ENCODE measurements at places on chromosomes 16 and 17. TPM values are rescaled to one million over a fixed set of nuclear protein-coding genes. Genes with fewer than 3 reads are reported as not detected.

Gene LITAFD
- not detected for total RNA-seq

DNA sequence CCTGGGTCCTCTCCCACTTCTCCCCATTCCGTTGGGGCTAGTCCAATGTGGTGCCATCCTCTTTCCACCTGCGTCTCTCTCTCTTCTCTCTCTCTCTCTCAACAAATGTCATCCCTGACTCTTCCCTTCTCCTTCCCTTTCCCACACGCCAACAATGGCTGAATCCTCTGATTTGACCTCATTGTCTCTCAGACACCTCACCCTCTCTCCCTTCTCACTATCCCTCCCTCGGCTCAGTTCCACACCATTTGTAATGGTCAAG is 628 bp upstream of the ZNF18 start:
- no peak for DNase-seq

Gene HOXB2
- 59.3 TPM for total RNA-seq

DNA sequence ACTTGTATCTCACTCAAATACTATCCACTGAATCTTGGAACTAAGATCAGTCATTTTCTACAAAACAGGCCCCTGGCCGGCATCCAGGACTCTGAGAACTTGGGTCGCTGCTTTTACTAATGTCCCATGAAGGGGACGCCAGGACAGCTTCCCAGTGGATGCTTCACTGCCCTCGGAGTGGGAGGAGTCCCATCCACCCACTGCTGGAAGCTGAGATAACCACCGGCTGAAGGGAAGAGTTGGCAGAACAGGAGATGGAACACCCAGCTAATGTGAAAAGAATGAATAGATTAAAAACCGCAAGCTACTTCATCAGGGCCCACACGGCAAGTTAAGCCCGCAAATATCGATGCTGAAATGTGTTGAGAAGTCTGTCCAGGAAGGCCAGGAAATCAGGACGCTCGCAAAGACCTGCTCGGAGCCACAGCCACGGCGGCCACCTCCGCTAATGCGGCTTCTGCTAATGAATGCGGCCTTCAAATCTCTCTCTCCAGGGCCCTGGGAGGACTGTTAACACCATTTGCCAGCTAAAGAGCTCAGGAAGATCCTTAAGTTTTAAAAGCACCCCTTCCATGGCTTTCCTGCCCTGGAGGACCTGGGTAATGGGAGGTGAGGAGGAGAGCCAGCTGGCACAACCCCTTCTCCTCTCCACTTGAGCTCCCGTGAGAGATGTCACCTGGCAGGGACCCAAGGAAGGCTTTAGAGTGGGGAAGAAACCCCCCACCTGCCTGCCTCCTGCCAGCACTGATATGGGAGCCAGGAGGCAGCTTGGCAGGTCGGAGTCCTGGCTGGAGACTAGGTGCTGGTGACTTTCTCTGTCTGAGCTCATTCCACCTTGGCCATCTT is 226.6 kb upstream of the RPL38 start:
- DNase-seq: no peak

DNA sequence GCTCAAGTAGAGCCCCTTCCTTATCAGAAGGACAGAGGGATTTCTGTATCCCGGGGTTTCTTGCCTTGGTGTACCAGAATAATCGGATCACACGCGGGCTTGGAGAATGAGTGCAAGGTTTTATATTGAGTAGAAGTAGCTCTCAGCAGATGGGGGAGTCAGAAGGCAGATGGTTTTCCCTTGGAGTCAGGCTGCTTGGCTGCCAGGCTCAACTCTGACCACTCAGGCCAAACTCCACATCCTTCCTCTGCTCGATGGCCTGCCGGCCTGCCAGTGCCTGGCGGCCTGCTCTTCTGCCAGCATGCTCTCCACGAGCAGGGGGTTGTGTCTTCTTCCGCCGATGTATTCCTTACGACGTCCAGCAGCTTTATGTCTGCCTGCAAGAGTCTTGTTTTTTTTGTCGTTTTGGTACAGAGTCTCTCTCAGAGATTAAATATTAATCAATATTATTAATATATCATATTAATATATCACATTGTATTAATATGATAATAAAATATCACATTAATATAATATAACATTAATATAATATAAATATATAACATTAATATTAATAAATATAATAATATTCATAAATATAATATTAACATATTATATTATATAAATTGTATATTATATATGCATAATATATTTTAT is 229.2 kb upstream of the WSCD1 start:
- DNase-seq: no peak

Gene HOXB6
- total RNA-seq: 24.9 TPM

DNA sequence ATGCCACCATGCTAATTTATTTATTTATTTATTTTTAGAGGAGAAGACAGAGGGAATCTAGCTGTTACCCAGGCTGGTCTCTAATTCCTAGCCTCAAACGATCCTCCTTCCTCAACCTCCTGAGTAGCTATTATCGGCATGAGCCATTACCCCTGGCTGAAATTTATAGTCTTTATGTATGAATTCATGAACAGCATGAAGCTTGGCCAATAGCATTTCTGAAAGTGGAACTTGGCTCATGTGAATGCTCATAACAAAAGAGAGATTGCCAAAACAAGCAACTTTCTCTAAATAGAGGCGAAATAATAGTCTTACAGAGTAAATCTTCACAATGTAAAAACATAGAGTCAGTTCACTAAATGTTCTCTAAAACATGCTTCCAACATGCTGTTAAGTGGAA is 30.1 kb upstream of the SMURF2 start:
- no peak for DNase-seq

Gene SOX15
- total RNA-seq: 2.0 TPM

- no peak for DNase-seq
Observed at GRCh38 chr17:48027322-48027981, 10.1 kb downstream of the COPZ2 start.

- DNase-seq: peak; percentile 64
Observed at GRCh38 chr16:22027633-22028032, 19.7 kb downstream of the MOSMO start.

Data from LHCN-M2 (cell line).